Activated gamma-delta T cell (primary cell): ENCODE measurements at places on chromosomes 2 and 18.
A peak's percentile ranks its signal among the peaks of the same experiment; 100 is the strongest.

GRCh38 chr2:163711699-163712098, 24.1 kb downstream of the FIGN start:
- DNase-seq: no peak

- no peak for DNase-seq
These were observed 568.5 kb downstream of the TSN start for GRCh38 chr2:122323927-122324326.

DNA sequence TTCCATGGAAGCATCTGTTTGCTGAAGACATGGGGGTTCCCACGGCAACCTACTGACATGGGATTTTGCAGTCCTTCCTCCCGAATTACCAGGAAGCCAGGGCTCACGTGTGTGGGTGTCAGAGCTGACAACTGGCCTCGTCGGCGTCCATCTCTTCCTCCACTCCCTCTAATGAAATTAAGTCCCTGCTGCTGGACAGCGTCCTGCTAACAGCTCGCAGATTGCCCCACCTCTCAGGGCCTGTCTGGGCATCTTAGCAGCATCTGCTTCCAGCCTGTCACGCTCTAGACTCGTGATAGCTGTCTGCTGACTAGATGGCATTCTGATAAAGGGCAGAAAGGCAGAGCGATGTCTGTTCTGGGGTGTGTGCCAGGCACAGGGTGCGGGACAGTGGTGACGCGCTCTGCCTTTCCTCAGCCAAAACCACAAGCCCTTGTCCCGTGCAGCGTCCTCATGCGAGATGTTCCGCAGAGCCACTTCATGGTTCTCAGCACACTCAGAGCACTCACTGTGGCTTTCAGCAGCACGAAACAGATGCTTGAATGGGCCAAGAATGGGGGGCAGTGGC, 161.1 kb downstream of the ARL4C start:
- DNase-seq: peak; percentile 12

GRCh38 chr2:237720957-237721356, 77.6 kb upstream of the RBM44 start:
- DNase-seq: no peak

DNA sequence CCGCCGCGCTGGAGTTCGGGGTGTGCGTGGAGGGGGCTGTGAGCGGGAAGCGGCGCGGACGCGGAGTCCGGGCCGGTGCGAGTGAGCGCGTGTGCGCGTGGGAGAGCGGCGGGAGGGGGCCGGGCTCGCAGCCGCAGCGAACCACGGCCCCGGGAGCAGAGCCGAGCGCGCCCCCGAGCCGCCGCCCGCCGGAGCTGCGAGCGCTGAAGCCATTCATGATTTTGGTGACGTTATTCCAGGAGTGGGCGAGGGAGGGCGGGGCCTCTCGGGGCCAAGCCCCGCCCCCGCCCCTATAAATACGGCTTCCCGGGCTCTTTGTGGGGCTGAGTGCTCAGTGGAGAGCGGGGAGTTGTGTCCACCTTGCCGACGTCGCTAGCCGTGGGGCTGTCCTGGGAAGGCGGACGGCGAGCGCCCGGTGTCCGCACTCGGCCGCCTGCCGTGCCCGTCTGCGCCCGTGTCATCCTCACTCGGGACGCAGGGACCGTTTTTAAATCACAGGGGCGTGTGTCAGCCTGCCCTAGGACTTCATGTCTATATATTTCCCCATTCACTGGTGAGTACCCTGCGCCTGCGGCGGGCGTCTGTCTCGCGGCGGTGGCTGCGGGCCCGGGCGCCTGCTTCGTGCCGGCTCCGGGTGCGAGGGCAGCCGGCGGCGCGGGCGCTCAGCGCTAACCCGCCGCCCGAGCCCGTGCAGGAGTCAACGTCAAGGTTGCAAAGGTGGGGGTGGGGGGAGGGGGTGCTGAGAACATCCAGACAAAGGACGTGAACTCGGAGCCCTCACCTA, at the start of gene LBH:
LBH (plus strand) TSS at position 323 of the 784 bp plus-strand sequence; CDS start at position 528, 205 bp downstream.
- DNase-seq: peak; percentile 82

- DNase-seq: no peak
These were observed 222.9 kb downstream of the KLHL29 start for GRCh38 chr2:23607925-23608324.

DNA sequence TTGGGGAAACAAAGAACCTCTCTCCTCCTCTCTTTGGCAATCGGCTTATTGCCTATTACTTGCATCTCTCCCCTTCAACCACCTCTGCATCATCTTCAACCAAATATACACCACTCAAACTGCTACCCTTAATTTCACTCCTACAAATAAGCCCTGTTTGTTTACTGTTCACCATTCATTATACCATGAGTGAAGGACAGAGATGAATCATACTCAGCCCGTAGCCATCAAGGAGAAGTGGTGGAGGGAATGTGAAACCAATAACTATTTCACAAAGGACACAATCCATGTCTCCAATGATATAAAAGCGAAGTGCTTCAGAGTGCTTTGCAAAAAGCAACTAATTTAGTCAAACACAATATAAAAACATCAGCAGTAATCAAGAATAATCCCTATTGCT, 76.8 kb downstream of the CACNB4 start:
- DNase-seq: no peak

DNA sequence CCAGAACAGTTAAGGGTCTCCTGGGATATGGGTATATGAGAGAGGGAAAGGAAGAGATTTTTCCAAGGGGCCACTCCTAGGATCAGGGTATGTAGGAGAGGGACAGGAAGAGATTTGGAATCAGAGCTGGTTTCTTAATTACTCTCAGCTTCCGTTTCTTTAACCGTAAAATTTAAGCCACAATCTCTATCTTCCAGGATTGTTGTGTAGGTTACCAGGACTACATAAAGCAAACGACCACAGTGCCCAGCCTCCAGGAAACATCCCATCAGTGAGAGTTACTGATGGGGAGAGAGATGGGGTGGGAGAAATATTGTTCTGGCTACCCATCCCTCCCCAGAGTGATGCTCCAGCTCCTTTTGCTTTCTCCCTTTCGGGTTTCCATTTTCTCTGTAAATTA, 114.6 kb upstream of the THUMPD2 start:
- no peak for DNase-seq

DNA sequence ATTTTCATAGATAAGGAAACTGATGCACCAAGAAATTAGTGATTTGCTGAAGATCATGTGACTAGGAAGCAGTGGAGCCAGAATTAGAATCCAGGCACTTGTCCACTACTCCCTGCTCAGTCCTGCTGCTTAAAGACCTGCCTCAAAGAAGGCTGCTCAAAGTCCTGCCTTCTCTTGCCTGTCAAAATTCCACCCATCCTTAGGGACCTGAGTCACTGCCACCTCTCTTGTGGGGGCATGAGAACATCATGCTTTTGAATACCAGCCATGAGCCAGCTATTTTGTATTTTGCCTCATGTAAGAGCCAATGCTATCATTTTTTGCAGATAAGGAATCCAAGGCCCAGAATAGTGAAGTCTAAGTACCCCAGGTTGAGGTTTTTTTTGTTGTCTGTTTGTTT, 47.1 kb downstream of the DDX1 start:
- no peak for DNase-seq

DNA sequence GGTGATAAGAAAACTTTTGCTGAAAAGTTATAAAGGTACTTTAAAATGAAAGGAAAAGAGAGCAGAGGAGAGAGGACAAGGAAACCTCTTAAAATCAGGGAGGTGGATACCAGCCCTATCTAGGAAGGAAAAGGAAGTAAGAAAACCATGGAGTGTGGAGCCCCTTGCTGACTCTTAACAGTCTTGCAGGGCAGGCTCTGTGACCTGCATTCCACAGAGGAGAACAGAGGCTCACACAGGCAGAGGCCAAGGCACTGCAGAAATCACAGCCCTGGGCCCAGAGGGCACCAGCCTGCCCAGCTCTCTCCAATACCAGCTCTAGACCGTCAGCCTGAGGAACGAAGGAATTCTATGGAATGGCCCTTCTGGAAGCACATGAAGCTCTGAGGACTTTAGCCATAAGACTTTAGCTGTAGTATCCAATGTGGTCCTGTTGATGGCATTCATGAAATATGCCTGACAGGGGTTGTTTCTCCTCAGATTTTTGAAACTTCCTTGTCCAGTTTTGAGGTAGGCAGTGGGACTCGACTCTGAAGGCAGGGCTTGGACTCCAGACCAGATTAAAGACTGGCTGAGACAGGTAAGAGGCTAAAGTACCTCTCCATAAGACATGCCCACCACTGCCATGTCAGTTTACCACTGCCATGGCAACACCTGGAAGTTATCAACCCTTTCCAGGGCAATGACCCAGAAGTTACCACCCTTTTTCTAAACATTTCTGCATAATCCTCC, 216.3 kb downstream of the ANAPC1 start:
- DNase-seq: no peak

DNA sequence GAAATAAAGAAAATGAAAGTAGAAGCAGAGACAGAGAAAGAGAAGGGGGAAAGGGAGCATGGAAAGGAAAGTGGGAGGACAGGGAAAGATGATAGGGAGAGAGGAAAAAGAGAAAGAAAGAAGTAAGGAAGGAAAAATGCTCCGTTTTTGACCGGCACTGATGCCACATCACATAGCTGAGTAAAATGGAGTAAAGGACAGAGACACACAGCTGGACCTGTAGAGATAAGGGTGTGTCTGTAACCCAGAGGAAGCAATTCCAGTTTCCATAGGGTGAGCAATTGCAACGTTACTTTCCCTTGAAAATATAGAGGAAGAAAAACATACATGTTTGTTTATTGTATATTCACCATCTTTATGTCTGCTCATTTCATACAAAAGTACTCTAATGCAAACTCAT, 1866.9 kb upstream of the PIK3C3 start:
- no peak for DNase-seq

DNA sequence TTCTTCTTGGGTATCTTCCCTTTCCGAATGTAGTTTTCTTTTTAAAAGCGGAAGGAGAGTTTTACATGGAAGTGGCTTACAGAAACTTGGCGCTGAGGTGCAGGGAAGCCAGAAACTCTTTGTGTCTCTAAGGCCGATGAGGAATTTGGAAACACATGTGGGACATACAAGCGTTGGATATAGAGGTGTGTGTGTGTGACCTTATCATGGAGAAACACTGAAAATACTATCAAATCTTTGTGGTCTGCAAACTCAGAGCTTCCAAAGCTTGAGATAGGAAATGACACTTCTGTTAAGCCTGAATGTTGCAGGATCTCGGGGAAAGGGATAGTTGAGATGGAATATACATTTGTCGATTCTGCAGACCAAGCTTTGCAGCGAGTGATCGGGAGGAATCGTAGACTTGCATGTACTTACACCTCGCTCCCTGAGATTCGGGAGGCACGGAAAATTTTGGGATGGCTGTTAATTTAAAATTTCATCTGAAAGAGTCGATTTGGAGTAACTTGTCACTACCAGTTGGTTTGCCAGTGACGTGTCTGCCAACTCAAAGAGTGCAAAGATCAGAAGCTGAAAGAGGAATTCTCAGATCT, 1.0 kb downstream of the NAB1 start:
- DNase-seq: no peak

DNA sequence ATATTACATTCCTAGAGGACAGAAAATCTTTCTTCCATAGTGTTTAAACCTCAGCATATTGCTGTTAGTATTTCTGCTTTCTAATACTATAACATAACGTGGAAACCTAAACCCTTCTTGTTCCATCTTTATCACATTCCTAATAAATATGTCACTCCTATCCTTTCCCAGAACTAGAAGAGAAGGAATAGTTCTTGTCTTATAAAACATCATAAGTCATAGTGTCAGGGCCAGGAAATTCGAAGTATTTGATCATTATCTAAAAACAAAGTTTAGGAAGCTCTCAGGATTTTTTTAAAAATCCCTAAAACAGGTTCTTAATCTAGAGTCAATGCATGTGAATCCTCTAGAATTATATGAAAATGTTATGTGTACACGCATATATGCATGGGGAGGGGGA, 2.0 kb downstream of the NHEJ1 start:
- DNase-seq: no peak

- no peak for DNase-seq
These were observed 103.4 kb upstream of the MSH2 start for GRCh38 chr2:47299555-47299954.

- DNase-seq: no peak
These were observed 131.4 kb downstream of the VWC2L start for GRCh38 chr2:214542295-214542694.

- no peak for DNase-seq
These were observed 96.9 kb downstream of the TSHZ1 start for GRCh38 chr18:75307530-75307929.

- no peak for DNase-seq
These were observed 421.3 kb upstream of the MMADHC start for GRCh38 chr2:150008901-150009300.

- no peak for DNase-seq
These were observed 68.3 kb upstream of the PPM1B start for GRCh38 chr2:44100351-44100750.

- DNase-seq: no peak
These were observed 3.6 kb upstream of the PTPN18 start for GRCh38 chr2:130352237-130352636.

- no peak for DNase-seq
These were observed 73.8 kb upstream of the EML6 start for GRCh38 chr2:54649633-54650032.

GRCh38 chr18:38262661-38263060, 697.1 kb upstream of the CELF4 start:
- DNase-seq: no peak

- no peak for DNase-seq
These were observed 93.7 kb downstream of the AOX1 start for GRCh38 chr2:200679535-200679934.

DNA sequence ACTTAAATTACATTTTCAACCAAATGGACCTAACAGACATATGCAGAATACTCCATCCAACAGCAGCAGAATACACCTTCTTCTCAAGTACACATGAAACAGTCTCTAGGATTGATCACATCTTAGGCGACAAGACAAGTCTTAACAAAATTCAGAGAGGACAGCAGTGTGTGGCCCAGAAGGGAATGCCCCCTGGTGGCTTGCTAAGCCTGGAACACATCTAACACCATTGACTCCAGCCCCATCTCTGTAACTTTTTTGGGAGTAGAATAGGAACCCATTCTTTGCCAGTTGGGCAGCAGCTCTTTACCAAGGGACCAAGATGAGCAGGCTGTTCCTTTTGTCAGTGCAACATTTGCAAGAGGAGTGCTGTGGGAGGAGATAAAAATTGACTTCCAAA, 249.9 kb downstream of the PLCL1 start:
- no peak for DNase-seq

- DNase-seq: no peak
These were observed 157.0 kb downstream of the LDLRAD4 start for GRCh38 chr18:13375302-13376255.

DNA sequence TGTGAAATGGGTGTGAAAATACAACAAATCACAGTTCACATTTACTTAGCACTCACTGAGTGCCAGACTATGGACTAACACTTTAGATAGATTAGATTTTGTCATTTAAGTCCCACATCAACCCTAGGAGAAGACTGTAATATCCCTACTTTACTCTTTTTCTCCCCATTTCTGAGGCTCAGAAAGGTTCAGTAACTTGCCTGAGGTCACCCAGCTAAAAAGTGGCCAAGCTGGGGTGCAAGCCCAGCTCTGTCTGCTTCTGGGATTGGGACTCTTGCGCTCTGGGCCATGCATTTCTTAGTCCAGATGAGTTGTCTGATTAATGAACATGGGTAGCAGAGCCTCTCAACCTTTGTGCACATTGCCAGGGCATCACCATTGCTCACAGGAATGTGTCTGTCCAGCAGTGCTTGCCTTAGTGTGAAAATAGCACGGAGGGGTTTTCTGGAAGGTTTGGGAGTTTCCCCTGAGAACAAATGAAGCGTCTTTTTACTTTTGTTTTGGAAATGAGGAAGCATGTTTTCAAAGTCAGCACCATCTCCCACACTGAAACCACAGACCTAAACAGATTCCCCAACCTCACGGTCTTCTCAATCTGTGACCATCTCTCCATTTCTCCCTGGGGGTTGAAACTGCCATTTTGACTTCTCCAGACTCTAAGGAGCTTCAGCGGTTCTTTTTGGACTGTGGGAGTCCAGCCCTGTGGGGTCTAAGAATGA, 31.9 kb downstream of the NRP2 start:
- DNase-seq: no peak

- no peak for DNase-seq
These were observed 30.5 kb upstream of the SNED1 start for GRCh38 chr2:240967681-240968621.
